Amniotic stem cell (primary cell): ENCODE measurements at places on chromosomes 12 and 14.

DNA sequence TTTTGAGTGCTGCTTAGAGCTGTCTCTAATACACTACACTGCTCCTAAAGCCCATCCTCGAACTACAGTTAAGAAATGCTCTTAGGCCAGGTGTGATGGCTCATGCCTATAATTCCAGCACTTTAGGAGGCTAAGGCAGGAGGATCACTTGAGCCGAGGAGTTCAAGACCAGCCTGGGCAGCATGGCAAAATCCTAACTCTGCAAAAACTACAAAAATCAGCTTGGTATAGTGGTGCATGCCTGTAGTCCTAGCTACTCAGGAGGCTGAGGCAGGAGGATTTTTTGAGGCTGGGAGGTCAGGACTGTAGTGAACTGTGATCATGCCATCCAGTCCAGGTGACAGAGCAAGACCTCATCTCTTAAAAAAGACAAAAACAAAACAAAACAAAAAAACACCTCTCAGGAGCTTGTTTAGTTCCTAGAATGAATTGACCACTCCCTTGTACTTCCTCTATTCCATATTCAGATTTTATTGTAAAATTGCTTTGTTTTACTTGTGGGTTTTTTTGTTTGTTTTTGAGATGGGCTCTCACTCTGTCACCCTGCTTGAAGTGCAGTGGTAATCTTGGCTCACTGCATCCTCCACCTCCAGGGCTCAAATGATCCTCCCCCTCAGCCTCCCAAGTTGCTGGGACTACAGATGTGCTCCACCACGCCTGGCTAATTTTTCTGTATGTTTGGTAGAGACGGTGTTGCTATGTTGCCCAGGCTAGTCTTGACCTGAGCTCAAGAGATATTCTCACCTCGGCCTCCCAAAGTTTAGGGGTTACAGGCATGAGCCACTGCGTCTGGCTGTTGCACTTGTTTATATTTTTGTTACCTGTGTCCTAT, 13.6 kb downstream of the MDM2 start:
- no peak for DNase-seq

- DNase-seq = no peak
These were observed 12.8 kb upstream of the HPD start for GRCh38 chr12:121871467-121871866.

GRCh38 chr14:102341566-102341965, 21.1 kb downstream of the CINP start:
- DNase-seq = no peak

GRCh38 chr14:20751963-20752562, 6.4 kb downstream of the EDDM3A start:
- no peak for DNase-seq

GRCh38 chr12:121927813-121928212, 9.4 kb downstream of the CFAP251 start:
- no peak for DNase-seq

DNA sequence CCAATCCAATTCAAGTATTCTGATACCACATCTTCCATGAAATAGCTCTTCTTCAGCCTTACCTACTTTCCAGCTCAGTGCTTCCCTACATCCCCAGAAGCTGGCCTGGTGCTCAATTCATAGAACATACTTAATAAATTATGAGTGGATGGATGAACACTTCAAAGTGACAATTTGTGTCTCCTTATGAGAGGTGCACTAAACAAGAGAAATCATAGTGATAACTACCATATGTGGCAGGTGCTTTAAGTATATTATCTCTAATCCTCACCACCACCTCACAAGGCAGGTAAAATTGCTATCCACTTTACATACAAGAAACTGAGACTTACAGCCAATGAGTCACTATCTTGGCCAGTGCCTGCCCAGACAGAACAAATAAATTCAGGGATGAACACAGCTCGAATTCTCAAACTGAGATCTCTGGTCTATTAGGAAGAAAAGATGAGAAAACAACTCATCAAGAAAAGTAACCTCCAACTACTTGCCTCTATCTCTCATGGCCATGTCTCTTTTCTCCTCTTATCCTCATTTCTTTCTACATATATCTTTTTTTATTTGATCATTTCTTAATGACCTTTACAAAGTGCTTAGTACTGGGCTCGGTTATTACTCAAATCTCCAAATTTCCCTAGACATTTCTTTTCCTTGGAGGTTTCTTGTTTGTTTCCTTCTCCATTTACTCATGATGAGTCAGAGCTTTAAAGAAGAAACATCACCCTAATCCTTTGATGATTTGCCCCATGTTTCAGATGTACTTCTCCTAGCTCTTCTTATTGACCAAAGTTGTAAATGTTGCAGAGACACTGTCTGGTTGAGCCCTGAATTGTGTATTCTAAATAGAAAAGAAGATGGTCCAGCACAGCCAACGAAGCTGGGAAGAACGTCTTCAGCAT, 161.5 kb downstream of the RPS29 start:
- DNase-seq = no peak

- no peak for DNase-seq
These were observed 38.0 kb downstream of the ABCD2 start for GRCh38 chr12:39581592-39581991.

GRCh38 chr12:133105620-133106019, 24.5 kb downstream of the ZNF891 start:
- no peak for DNase-seq

DNA sequence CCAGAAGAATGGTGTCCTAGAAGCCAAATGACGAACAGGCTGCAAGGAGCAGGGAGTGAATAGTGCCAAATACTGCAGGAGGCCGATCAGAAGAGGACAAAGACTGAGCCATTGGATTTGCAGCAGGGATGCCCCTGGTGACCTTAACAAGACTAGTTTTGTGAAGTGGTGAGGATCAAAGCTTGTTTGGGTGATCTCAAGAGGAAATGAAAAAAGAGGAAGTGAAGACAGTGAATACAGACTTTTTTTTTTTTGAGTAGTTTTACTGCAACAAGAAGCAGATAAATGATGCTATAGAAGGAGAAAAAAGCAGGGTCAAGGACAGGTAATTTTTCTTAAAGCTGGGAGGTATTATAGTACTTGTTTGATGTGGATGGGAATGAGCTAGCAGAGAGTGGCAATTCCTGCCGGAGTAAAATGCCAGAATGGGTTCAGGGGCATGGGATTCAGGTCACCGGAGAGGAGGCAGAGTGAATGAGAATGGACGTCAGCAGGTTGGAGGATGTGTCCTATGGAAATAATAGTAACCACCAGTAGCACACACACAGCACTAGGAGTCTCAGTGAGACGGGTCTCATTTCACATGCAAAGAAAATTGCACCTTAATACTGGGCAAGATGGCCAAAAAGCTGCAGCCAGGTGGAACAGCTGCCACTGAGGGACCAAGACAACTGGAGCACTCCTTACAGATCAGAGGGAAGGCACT, 345.8 kb upstream of the CCDC196 start:
- no peak for DNase-seq

DNA sequence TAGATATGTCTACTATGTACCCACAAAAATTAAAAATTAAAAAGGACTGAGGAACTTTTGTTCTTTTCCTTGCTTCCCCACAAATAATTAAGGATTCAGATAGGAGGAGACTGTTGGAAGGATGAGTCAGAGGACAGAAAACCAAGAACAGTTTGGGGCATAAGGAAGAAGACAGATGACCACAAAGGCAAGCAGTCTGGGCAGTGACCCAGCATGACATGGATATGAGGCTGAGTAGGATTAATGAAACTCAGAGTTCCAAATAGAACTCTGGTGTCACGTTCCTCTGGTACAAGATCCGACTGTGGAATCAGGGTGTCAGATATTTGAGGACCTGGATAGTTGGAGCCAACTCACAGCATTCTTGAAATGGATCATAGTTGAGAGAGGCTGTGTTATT, 89.3 kb upstream of the SLC38A4 start:
- DNase-seq = peak; percentile 41

DNA sequence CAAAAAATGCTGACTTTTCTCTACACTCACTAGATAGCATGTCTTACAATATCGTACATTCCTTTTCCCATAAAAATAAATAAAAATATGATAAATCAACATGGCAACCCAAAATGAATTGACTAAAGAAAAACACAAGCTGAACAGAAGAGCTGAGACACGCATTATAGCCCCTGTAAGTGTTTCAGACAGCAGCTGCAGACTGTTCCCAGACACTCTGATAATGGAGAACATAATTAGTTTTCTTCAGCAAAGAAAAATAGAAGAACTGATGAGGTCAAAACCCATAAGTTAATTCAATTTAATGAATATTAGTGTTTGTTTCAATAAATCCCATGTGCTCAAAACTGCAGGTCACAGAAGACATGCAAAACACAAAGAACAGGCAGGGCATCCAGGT, 23.8 kb downstream of the ST8SIA1 start:
- DNase-seq = no peak

- DNase-seq = no peak
These were observed 57.3 kb upstream of the CEP83 start for GRCh38 chr12:94516985-94517384.

DNA sequence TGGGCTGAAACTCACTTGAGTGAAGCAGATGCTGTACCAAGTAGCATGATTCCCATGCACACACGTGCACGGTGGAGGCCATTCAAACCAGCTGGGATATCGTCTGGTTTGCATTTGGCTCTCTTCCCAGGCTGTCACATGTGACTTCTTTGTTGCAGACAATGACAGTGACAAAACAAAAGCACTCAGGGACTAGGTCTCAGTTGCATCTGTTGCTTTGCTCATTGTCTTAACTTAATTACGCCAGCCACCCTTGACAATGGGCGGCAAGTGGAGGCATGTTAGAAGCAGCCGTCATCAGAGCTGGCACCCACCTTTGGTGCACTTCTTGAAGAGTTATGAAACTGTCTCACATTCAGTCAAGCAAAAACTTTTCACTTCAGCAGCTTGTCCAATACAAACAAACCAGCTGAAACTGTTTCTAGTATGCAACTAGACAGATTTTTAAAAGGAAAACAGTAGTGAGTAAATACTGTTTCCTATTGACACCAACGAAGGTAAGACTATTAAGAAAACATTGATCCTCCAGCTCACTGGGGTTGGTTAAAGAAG, 74.3 kb downstream of the IGF1 start:
- no peak for DNase-seq

DNA sequence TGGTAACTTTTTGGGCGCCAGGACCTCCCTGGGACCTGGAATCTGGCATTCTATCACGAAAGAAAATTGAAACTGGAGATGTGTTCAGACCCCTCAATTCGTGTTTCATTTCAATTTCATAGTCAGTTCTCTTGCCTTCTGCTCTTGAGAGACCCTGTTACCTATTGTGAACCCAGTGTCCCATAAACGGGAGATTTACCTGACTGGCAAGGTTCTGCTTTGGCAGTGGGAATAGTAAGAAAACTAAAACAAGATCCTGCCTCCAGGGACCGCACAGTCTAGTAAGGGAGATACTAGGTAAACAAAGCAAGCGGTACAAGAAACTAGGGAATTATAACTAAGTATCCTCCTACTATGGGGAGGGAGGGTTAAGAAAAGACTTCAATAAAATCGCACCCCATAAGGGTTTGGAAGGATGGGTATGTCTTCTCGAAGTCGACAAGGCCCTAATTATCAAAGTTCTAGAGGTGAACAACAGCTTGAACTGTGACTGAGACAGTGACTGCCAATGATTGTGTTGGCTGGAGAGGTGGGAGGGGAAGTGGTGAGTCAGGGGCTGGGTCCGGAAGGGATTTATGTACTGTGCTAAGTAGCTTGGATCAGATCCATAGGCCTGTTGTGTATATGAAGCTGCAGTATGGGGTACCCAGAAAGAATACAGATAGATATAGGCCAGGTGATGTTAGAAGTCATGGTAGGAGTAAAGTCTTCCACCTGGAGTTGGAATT, 754 bp downstream of the ACSS3 start:
- DNase-seq = no peak

DNA sequence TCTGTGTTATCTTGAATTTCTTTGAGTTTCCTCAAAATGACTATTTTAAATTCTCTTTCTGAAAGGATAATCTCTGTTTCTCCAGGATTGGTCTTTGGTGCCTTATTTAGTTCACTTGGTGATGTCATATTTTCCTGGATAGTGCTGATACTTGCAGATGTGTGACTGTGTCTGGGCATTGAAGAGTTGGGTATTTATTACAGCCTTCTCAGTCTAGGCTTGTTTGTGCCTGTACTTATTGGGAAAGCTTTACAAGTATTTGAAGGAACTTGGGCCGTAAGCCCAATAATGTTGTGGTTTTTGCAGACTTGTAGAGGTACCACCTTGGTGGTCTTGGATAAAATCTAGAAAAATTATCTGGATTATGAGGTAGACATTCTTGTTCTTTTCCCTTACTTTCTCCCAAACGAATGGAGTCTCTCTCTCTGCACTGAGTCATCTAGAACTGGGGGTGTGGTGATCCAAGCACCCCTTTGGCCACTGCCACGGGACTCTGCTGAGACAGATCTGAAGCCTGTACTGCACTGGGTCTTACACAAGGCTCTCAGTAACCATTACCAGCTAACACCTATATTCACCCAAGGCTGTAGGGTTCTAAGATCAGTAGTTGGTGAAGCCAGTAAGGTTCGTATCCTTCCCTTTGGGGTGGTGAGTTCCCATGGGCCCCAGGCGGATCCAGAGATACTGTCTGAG, 703.7 kb upstream of the MGAT4C start:
- DNase-seq = no peak

- no peak for DNase-seq
These were observed 32.4 kb downstream of the LMO3 start for GRCh38 chr12:16573398-16574077.

DNA sequence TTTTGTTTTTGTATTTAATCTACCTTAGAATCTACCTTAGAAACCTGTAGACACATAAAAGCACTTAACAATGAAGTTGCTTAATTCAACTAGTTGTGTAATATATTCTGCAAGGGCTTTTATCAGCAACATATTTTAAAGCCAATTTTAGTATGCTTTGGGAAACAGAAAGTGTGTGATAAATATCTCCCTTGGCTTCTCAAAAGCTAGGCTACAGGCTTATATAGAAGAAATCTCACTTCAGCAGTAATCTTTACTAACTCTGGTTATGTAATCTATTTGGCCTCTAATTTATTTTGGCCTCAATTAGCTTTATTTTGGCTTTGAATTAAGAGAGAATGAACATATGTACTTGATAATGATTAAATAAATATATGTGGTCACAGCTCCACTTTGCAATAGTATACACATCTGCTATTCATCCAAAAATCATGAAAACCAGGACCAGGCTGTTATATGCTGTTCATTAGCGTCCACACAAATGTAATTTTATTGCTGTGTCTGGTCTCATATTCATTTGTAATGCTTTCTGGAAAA, 37.2 kb downstream of the LRP6 start:
- no peak for DNase-seq

GRCh38 chr12:79441534-79441933, 249.2 kb downstream of the PAWR start:
- DNase-seq = no peak

GRCh38 chr12:28869197-28869596, 279.9 kb upstream of the FAR2 start:
- no peak for DNase-seq
